ENCODE measurements at places on chromosomes 5 and 9.

DNA sequence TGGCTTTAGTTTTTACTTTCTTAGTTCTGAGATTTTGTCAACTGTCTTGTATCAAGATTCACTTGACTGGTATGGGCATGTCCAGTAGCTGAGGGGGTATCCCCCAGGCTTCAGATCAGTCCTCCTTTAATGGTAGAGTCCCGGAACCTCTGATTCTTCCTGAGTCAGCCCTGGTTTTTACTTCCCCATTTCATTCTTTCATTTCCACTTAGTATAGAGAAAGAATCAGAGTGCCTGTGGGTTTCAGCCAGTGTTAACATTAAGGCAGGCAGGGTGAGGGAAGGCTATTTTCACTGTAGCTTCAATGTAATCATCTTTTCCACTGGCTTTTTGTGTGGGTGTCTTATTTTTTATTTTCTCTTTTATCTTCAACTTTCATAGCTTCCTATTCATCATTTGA lies 8.3 kb upstream of the COMMD10 start:
- DNase-seq: no peak

- no peak for DNase-seq
Observed at GRCh38 chr5:150541895-150542294, 34.0 kb downstream of the NDST1 start.

GRCh38 chr5:13186177-13186576 lies 758.3 kb downstream of the DNAH5 start:
- DNase-seq: no peak

- no peak for DNase-seq
Observed at GRCh38 chr5:82329393-82329792, 51.2 kb upstream of the RPS23 start.

DNA sequence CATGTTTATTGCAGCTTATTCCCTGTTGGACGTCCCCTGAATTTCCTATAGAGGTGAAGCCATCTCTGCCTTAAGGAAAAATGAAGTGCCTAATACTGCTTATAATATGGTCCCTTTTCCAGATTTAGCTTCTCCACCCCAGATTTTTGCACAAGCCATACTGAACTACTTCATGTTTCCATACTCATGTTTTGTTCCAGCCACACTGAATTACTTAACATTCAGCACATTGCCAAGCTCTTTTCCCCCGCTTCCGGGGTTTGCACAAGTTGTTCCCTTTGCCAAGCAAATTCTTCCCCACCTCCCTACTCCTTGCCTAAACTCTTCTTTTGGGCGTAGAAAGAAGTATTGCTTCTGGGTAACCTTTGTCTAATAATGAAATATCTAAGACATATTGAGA lies 1.7 kb upstream of the CNTRL start:
- no peak for DNase-seq

GRCh38 chr5:124372457-124372856 lies 374.0 kb downstream of the ZNF608 start:
- DNase-seq: no peak

GRCh38 chr5:75050415-75050814 lies 1.9 kb downstream of the GCNT4 start:
- DNase-seq: no peak

DNA sequence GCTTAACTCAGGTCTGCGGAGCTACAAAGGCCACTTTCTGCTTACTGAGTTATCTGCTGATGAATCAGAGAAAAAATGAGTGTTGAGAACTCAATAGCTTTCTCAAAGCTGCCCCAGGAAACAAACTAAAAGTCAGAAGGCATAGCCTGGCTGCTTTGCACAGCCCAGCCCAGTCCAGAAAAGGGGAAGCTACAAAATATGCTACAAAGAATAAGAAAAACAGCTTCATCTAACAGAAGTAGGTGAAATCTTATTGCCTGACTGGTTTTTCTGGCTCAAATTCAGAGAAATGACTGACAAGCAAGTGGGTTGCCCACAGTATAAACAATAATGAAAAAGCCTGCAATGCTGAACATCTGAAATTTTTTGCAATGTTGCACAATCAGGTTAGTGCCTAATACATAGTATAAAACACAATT lies 156.2 kb downstream of the PPP2R2B start:
- DNase-seq: no peak

GRCh38 chr5:154196955-154197652 lies 6.6 kb downstream of the GALNT10 start:
- DNase-seq: no peak

DNA sequence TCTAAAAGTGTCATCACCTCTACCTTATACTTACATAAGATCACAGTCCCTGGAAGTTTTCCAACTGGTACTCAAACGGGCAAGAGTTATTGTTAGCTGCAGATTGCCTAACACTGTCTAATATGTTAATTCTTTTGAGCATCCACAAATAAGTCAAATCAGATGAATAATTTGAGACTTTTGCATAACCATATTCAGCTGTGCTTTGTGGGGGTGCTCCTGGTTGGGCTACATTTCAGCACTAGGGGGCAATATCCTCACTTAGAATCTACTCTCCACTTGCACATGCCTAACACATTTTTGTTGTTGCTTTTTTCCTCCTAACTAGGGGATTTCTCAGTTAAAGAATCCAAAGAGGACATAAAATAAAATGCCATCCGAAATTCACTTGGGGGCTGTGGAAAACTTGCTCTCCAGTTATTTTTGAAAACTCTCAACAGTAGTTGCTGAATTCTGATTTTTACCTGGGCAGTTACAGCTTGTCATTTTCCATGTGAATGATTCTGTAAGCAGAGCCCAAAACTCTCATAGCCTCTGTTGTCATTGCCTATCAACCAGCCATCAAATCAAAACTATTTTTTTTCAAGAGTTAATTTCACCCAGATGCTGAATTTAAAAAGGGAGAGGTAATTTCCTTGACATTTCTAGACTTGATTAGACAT lies 71.5 kb downstream of the TRIM36 start:
- DNase-seq: no peak

- DNase-seq: no peak
Observed at GRCh38 chr9:35736201-35736633, 3.8 kb downstream of the CREB3 start.

DNA sequence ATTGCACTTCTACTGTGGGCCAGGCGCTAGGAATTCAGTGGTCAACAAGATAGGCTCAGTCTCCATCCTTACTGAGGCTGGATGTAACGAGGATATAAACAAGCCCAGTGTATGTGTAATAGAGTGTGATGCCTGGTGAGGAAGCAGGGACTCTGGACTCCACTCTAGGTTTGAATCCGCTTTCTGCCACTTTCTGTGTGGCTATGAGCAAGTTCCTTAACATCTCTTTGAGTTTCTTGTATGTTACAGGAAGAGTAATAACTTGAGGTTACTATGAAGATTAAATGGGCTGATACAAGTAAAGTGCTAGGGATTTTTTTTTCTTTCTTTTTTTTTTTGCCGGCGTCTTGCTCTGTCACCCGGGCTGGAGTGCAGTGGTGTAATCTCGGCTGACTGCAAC lies 12.4 kb downstream of the DOCK2 start:
- no peak for DNase-seq

GRCh38 chr9:34254966-34255825 lies 73.9 kb downstream of the KIF24 start:
- DNase-seq: no peak

GRCh38 chr5:125408448-125409233 lies 662.2 kb upstream of the ZNF608 start:
- DNase-seq: no peak

DNA sequence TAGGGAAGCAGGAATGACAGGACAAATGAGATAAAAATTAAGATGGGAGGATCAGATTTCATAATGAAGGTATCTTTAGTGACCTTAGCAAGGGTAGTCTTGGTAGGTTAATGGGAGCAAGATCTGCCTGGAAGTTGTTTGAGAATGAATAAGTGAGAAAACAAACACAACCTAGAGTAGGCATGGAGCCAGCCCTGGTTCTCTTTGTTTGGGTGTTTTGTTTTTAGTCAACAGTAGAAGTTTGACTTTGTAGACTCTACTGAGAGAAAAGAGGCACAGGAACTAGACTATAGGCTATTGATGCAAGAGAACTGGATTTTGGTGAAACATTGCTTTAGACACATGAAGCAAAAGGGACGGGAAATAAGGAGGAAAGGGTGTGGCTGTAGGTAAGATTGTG lies 40.3 kb downstream of the KCNN2 start:
- DNase-seq: no peak

Data from C1 segment of cervical spinal cord (tissue), 14 donors.